ENCODE measurements at places on chromosomes 16 and 17.

DNA sequence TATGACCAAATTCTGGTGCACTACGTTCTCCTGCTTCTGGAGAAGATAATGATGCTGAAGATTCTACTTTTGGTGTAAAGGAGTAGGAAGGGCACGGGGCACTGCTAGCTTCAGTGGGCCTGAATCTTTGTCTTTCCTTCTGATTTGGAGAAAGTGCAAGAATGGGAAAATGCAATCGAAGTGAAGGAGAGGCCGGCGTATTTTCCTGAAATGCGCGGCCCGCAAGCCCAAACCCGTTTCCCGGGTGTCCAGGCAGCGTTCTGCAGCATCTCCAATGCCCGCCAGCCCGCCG is 372 bp upstream of the NDE1 start:
- DNase-seq = no peak

DNA sequence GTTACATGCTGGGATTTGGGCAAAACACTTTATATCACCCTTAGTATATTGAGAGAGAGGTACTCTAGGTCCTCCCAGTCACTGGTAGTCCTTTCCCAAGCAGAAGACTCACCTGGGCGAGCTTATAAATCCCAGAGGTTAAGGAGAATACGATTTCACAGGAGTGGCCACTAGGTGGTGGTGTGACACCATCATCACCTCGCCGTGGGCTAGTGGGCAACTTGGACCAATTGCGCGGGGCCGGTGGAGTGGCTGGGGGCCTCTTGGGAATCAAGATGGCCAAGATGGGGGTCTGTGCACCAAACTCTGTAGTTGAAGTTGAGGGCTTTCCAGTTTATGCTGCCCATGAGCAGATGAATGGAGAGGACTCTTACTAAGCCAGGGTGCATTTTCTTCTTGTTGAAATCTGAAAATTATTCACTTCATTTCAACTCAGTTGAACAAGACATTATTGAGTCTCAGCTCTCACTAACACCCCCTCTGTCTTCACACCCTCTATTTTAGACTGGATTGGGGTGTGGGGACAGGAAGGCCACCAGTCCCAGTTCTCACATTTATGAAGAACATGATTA is 38.2 kb upstream of the PIRT start:
- peak; percentile 36 for DNase-seq

GRCh38 chr16:79713609-79714309 is 113.2 kb upstream of the MAF start:
- DNase-seq = no peak

- no peak for DNase-seq
Observed at GRCh38 chr16:2527071-2527783, 4.0 kb downstream of the CEMP1 start.

- DNase-seq = no peak
Observed at GRCh38 chr17:8121407-8121680, 2.6 kb downstream of the HES7 start.
